ENCODE measurements at places on chromosomes 13 and 19.
A peak's percentile ranks its signal among the peaks of the same experiment; 100 is the strongest.

DNA sequence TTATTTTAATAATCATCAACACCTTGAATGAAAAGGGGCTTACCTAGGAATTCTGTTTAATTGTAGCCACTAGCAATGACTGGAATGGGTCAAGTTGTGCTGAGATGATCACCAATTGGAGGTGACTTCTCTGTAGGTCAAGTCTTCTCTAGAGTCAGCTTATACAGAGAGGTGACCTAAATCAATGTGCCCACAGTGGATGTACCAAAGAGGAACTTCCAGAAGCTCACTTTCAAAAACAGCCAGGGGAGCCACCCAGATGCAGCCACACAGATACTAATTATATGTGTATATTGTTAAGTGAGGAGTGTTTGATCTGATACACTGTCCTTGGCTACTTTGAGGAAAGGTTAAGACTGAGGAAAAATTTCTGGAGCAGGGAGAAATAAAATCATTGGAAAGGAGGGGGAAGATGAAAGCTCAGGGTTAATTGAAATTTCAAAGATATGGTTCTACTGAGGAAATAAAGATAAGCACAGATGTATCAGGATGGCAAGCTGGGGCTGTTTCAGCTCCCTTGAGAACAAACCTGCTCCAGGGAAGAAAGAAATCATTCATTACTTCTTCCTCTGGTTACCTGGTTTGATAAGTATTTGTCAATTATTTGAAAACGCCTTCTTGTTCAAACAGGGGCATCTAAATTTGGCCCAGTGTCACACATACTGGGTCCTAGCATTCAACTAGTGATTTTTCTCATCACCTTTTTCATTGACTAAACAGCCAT is 5.1 kb downstream of the GPR183 start:
- DNase-seq = no peak

DNA sequence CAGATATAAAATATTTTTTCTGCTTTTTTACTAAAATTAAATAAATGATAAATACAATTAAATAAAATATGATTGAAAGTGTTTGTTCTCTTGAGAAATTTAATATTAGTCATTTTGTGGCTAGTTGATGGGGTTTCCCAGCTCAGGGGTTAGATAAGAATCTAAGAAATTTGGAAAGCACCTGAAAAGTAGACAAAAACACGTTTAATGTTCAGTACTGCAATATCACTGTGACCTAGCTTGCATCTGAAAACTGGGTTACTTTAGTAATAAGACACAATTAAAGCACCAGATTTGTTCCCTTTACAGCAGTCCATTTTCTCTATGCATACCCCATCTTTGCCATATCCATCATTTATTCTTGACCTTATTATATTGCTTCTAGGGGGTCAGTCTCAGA is 1454.8 kb upstream of the SPRY2 start:
- no peak for DNase-seq

DNA sequence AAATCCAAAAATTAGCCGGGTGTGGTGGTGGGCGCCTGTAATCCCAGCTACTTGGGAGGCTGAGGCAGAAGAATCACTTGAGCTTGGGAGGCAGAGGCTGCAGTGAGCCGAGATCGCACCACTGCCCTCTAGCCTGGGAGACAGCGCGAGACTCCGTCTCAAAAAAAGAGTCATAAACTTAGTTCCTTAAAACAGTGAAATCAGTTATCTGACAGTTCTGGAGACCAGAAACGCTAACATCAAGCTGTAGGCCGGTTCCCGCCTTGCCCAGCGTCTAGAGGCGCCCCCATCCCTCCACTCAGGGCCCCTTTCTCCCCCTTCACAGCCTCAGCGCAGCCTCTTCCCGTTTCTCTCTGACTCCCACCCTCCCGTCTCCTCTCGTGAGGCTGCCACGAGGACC is 11.9 kb downstream of the ADAT3 start:
- no peak for DNase-seq

DNA sequence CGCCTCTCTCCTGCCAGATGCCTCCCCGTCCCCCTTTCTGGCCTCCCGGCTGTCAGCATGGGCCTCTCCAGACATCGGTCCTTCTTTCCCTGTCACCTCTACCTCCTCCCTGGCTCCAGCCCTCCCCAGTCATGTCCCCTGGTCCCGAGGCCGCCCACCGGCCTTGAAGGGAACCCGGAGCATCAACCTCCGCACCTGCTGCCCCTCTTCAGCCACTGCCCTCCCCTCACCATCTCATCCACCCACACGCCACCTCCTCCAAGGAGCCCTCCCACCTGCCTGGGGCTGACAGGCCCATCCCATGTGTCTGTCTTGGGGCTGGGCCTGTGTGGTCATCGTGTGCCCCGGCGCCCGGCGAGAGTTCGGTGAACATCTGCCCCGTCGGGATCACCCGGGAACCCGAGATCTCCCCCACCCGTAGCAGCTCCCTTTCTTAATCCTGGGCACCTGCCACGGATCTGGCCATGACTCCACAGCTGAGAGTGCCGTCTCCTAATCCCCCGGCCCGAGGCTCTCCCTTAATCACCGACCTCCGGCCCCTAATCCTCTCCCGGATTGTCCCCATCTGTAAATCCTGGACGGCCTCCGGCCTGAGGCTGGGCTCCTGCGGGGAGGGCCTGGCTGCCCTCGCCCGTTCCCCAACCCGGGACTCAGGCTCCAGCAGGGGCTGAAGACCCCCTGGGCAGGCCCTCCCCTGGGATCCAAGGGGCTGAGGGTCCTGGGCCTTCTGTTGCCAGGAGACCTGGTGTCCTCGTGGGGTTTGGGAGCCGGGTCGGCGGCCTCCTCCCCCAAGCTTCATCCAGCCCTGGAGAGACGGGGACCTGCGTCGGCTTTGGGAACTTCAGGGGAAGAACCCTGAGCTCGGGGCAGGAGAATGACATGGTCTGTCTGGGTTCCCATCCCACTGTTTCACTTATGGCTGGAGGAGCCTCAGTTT is 5.9 kb downstream of the HCN2 start:
- no peak for DNase-seq

DNA sequence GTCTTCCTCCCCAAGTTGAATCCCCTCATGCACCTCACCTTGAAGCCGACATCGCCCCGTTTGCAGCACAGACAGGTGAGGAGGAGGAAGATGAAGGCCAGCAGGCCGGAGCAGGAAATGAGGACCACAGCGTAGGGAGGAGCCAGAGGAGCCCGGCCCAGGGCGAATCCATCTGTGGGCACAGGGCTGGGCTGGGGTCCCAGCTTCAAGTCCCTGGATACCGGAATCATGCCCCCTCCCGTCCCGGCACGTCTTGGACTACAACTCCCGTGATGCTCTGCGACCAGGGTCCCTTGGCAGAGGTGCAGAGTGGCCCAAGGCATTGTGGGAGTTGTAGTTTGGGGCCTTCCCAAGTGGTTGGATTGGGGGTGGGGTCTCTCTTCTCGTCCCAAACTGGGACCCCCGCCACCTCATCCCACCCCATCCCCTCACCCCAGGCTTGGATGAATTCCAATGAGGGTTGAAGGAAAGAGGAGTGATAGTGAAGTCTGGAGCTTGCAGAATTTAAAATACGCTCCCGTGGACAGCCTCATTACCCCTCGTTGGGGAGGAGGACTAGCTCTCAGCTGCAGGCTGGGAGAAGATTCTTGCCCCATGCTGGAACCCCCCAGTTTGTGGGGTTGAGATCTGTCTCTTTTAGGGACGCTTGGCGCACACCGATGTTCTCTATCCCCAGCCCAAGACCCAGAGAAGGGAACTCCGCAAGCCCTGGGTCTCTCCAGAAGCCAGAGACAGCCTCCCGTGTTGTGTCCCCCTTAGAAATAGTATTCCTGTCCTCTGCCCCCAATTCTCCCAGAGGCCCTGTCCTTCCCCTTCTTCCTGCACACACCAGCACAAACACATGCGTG is 990 bp downstream of the LMTK3 start:
- peak; percentile 77 for DNase-seq

- DNase-seq = no peak
These were observed 103.3 kb downstream of the EDNRB start for GRCh38 chr13:77815330-77815729.

DNA sequence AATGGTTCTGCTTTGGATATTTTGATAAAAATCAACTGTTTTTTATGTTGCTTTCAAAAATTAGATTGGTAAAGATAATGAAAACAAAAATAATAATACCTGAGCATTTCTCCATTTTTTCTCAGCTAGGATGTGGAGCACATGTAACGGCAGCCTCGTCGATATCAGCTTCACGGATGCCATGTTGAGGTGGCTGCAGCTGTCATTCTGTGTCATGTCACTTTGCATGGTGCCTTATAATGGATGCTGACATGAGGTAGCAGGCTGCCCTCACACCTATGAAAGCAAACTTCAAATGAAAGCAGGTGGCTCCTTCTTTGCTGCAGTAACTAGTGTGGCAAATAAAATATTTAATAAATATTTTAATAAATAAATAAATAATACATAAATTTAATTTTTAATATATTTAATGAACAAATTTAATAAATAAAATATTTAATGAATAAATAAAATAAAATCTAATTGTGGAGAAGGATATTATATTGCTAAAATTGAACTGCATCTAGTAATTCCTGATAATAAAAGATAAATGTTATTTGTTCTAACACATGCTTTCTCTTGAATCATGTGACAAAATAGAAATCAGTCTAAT is 955.7 kb upstream of the SLC10A2 start:
- no peak for DNase-seq

- no peak for DNase-seq
These were observed 4.3 kb upstream of the PSMC4 start for GRCh38 chr19:39966617-39967016.

GRCh38 chr19:2288338-2288817 is 6.4 kb upstream of the PEAK3 start:
- no peak for DNase-seq

- DNase-seq = no peak
These were observed 68.6 kb downstream of the UFM1 start for GRCh38 chr13:38418286-38418685.

DNA sequence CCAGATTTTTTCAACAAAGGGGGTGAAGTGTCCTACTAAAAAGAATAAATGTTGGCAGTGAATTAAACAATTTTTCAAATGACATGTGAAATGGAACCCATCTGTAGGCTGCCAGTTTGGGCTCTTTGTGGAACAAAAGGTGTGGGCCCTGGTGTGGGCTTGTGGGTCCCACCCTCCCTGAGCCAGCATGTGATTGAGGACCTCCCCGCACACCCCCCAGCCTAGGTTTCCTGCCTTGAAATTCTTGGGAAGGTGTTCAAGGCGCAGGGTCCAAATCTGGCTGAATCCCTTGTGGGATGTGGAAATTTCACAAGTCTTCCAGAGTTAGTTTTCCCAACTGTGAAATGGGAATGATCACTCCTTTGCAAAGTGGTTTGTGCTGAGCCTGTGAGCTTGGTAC is 4.1 kb downstream of the GGN start:
- no peak for DNase-seq

DNA sequence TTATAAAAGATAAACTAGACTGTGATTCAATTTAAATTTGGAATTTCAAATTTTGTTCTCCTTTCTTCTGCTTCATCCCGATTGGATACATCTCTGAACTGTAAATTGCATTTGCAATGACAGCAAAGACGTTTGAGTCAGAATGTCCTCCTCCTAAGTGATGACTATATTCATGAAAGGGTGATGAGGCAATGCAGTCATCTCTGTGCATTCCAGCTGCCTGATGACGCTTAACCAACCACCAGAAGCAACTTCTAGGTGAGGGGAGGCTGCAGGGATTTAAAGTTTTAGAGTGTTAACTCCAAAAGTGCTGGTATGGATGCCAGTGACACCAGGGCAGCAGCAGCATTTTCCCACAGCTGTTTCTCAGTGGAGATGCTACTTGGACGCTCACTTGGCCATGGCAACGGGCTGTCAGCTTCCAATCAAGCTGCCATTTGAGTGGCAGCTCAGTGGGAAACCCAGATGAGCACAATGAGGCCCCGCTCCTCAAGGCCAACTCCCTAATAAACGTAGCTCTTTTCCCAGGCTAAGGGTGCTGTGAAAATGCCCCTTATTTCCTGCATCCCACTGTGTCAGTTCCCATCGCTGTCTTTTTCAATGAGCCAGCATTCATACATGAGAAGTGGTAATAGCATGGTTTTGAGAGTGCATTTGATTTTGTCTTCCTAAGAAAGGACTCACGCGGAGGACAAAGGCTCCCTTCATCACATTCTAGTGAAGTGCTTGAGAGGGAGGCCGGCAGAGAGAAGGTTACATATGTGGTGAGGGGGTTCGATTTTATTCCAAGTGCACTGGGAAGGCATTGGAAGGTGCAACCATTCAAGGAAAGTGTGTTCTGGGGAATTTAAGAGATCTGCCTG is 45.2 kb upstream of the AMER2 start:
- no peak for DNase-seq

- DNase-seq = peak; percentile 77
These were observed 10.7 kb upstream of the KPTN start for GRCh38 chr19:47494729-47495128.

- no peak for DNase-seq
These were observed 255.6 kb downstream of the ITGBL1 start for GRCh38 chr13:101708115-101708514.

DNA sequence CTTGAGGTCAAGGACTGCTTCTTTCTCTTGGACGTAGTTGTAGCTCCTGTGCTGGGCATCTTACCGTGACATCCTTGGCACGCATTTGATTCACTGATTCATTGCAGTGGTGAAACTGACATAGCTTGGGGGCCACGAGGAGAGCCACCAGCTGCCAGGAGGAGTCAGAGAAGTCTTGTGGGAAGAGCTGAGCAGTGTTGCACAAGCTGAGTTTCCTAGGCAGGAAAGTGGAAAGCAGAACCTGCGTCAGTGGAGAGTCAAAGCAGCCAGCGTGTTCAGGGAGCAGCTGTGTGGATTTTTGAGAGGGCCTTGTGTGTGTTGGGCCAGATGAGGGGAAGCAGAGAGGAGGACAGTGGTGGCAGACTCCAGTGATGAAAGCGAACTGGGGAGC is 5.3 kb upstream of the GPR183 start:
- peak; percentile 60 for DNase-seq

DNA sequence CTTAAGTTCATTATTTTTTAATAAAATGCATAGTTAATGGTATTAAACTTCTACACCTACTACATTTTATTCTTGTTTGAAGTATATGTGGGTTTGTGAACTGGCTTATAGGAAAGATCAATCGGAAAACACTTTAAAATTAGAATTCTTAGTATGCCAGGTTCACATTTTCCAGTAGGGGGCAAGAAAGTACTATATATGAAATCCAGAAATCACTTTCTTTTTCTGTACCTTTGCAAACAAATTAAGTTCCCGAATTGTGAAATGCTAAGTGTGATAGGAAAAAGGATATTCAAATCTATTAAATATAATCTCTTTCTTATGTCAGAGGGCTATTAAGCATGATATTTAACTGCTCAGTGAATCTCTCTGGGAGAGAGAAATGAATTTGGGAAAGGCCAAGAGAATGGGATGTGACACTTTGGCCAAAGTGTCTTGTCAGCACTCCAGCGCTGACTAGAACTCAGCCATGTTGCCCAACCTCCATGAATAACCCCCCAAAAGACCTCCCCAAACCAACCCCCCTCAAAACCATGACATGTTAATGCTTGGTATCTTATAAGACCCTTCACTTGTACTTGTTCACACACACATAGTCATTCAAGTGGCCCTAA is 122.6 kb upstream of the SLC10A2 start:
- no peak for DNase-seq

GRCh38 chr13:110415669-110416068 is 108.6 kb downstream of the COL4A2 start:
- no peak for DNase-seq

- DNase-seq = no peak
These were observed 142.9 kb upstream of the SERP2 start for GRCh38 chr13:44230736-44231135.

All from femur (tissue), 1 donor.